Stimulated activated CD4-positive, alpha-beta T cell treated with anti-CD3 and anti-CD28 coated beads, Interleukin-15, amount 100 ng/mL, for 1 hour (primary cell): ENCODE measurements at places on chromosomes 5 and 9.

- DNase-seq = no peak
Measured at GRCh38 chr9:114184071-114184470, 28.7 kb downstream of the COL27A1 start.

DNA sequence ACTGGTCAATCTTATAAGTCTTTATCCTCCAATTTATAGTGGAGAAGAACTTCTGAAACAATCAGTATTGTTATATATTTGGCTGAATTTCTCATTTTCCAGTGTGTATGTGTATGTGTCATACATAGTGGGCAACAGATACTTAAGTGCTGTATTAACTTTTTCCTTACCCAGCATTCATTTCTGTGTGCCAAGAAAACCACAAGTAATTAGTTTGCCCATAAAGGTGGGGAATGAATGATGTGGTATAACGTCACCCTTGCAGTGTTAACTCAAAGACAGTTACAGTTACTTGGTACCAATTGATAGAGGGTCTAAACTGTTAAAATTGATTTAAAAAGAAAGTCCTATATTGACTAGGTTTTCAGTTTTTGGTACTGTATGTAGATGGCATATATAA, 2.0 kb downstream of the OGN start:
- DNase-seq = no peak

GRCh38 chr5:150639751-150640150, 709 bp upstream of the SYNPO start:
- DNase-seq = no peak

- DNase-seq = no peak
Measured at GRCh38 chr9:127140181-127140580, 17.7 kb upstream of the ANGPTL2 start.

DNA sequence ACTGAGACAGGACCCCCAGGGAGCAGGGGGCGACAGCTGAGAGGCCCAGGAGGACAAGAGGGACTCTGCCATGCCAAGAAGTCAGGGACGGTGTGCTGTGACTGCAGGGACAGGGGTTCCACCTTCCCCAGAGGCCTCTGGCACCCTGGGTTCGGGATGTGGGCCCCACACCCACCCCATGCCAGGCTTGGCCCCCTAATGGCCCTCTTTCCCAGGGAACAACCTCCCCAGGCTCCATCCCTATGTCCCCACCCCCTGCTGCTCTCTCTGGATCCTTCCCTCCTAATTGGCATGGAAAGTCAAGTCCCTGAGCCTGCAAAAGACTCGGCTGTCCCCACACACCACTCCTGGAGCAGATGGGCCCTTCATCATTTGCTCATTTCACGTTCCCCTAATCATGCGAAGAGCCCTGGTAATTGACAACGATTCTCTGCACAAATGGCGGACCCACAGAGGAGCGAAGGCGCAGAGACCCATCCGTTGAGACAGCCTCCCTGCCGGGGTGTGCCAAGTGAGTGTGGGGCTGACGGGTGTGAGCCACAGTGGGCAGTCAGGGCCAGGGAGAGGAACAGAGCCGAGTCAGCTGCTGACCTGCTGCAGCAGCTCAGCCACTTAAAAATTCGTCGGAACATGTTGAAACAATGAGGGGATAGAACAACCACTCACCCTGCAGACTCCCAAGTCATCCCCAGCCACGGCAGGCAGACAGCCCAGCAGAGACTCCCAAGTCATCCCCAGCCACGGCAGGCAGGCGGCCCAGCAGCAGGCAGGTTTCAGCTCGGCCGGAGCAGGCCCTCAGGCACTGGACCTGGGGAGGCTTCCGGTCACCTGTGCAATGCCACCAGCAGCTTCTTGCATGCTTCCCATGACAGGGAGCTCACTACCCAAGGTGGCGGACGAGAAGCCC, 109.0 kb downstream of the VAV2 start:
- DNase-seq = no peak

DNA sequence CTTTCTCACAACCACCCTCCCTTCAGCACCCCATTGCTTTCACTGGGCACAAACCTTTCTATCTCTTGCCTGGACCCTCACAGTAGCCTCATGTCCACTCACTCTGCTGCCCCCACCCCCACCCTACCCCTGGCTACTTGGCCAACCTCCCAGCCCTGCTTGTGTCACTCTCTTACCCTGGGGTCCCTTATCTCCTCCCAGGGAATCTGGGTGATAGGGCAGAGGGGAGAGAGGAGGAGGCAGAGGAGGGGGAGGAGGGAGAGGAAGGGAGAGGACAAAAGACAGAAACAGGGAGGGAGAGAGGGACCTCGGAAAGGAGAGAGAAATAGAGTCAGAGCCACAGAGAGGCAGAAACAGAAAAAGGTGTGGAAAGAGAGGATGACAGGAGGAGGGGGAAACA, 25.0 kb upstream of the KIF12 start:
- no peak for DNase-seq
